ENCODE measurements at places on chromosomes 7 and 10. TPM values are rescaled to one million over a fixed set of nuclear protein-coding genes. Genes with fewer than 3 reads are reported as not detected.

GATA3 gene
- total RNA-seq: 0.08 TPM

MYH16 gene
- 0.08 TPM for total RNA-seq

PAX2 gene
- total RNA-seq: not detected

TMEM229A gene
- 0.23 TPM for total RNA-seq

SLIT1 gene
- 0.35 TPM for total RNA-seq

TMEM236 gene
- total RNA-seq: not detected

DKK1 gene
- 57.4 TPM for total RNA-seq

MMD2 gene
- total RNA-seq: not detected

SEMA4G gene
- 0.53 TPM for total RNA-seq

ADRA2A gene
- 2.9 TPM for total RNA-seq

PLEKHS1 gene
- not detected for total RNA-seq

AGAP9 gene
- total RNA-seq: 1.4 TPM

LIPJ gene
- total RNA-seq: not detected

KIAA1217 gene
- 1.2 TPM for total RNA-seq

DRGX gene
- not detected for total RNA-seq

GBX1 gene
- not detected for total RNA-seq

ANXA8L1 gene
- not detected for total RNA-seq

ACTR3C gene
- 0.15 TPM for total RNA-seq

CDHR1 gene
- total RNA-seq: not detected

ORAI2 gene
- total RNA-seq: 31.8 TPM

TMEM184A gene
- total RNA-seq: not detected

H2BK1 gene
- not detected for total RNA-seq

COG5 gene
- 39.2 TPM for total RNA-seq

HTRA1 gene
- total RNA-seq: 98.8 TPM

CHRM2 gene
- total RNA-seq: not detected

NXPH1 gene
- not detected for total RNA-seq

GIMAP6 gene
- total RNA-seq: not detected

TRPV6 gene
- not detected for total RNA-seq

PAPSS2 gene
- total RNA-seq: 168 TPM

CLCN1 gene
- total RNA-seq: not detected

UPK3BL2 gene
- total RNA-seq: 2.2 TPM

ACSM6 gene
- not detected for total RNA-seq

FAM180A gene
- total RNA-seq: 16.3 TPM

BMPER gene
- total RNA-seq: 56.5 TPM

IDI2 gene
- not detected for total RNA-seq

NEBL gene
- 0.12 TPM for total RNA-seq

ZNF467 gene
- 1.7 TPM for total RNA-seq

SLC13A1 gene
- not detected for total RNA-seq

NRCAM gene
- 1.1 TPM for total RNA-seq

AZGP1 gene
- 0.30 TPM for total RNA-seq

PPP1R3A gene
- not detected for total RNA-seq

OR9A2 gene
- total RNA-seq: 0.12 TPM

ZKSCAN1 gene
- total RNA-seq: 33.1 TPM

ERV3-1 gene
- 16.2 TPM for total RNA-seq

SAP25 gene
- 0.08 TPM for total RNA-seq

PCLO gene
- total RNA-seq: not detected

SAMD8 gene
- 17.3 TPM for total RNA-seq

KNDC1 gene
- 1.6 TPM for total RNA-seq

TEX36 gene
- total RNA-seq: not detected

CNNM1 gene
- under 0.01 TPM for total RNA-seq

OR2A5 gene
- total RNA-seq: not detected

CLDN12 gene
- total RNA-seq: 21.2 TPM

FLNC gene
- 153 TPM for total RNA-seq

FEZF1 gene
- total RNA-seq: not detected

WDR86 gene
- 1.1 TPM for total RNA-seq

CCZ1B gene
- total RNA-seq: 50.5 TPM

SEPHS1 gene
- 28.6 TPM for total RNA-seq

INSYN2A gene
- 0.15 TPM for total RNA-seq
